ENCODE measurements at places on chromosomes 13 and 19. TPM values are rescaled to one million over a fixed set of nuclear protein-coding genes. Genes with fewer than 3 reads are reported as not detected.
A peak's percentile ranks its signal among the peaks of the same experiment; 100 is the strongest.

The ZIK1 gene
- total RNA-seq, result 23.9 TPM

The PEAK3 gene
- total RNA-seq, result 0.14 TPM

DNA sequence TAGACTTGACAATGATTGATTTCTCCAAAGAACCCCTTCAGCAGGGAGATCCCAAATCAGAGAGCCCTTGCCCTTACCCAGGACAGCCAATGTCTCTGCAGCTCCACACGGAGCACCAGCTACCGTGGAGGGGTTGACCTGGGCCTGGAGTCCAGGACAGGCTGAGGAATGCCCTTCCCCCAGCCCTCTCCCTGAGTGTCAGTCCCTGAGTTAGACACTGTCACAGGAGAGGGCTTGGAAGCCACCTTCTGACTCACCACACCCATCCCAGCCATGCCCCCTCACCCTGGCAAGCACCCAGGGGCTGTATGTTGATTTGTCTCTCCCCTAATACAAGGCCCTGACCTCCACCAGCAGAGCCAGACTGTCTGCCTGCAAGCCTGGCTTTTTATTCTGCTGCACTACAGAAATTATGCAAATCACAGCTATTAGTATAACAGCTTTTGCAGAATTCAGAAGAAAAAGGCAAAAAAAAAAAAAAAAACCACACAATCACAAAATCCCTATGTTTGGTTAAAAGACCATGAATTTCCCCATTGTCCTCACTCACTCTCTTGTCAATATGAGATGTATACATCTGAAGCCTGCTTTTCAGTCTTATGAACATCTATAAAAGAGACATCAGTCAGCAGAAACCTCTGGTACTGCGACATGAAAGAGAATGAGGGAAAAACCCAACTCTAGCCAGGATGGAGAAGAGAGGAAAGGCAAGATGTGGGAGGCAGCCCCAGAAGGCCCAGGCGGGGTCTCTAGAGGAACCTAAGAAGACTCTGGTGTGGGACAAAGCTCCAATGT is 240.7 kb downstream of the UQCRFS1 start:
- DNase-seq, result no peak

DNA sequence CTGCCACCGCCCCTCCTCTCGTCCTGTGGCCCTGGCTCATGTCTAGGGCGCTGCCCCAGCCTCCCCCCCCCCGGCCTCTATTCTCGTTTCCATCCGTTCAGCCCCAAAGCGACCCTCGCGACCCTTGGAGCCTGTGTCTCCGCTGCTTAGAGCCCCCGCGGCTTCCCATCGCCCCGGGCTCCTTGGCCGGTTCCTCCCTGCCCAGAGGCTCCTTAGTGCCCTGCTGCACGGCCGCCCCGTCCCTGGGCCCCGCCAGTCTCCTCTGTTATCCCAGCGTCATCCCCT is 9.2 kb upstream of the CNOT3 start:
- no peak for DNase-seq

DNA sequence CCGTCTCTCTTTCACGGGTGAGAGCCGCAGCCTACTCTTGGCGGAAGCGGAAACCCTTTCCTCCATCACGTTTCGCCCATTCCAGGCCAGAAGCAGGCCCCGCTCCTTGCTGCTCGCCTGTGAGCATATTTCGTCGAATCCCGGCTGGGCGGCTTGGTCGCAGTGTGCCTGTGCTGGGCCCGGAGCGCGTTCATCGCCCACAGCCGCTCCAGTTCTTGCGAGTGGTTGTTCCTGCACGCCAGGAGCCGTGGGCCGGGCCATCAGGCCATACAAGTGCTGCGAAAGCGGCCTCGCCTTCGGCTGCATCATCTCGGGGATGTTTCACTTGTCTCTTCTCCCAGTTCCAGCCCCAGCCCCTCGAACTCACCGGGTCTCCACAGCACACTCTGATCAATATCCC is 65.0 kb downstream of the ZNF627 start:
- DNase-seq, result no peak

- DNase-seq, result no peak
Measured at GRCh38 chr19:1214862-1215731, 9.5 kb downstream of the STK11 start.

GRCh38 chr13:98129059-98129746 is 13.7 kb upstream of the FARP1 start:
- no peak for DNase-seq

GRCh38 chr13:44732503-44733098 is 156.5 kb upstream of the TSC22D1 start:
- no peak for DNase-seq

DNA sequence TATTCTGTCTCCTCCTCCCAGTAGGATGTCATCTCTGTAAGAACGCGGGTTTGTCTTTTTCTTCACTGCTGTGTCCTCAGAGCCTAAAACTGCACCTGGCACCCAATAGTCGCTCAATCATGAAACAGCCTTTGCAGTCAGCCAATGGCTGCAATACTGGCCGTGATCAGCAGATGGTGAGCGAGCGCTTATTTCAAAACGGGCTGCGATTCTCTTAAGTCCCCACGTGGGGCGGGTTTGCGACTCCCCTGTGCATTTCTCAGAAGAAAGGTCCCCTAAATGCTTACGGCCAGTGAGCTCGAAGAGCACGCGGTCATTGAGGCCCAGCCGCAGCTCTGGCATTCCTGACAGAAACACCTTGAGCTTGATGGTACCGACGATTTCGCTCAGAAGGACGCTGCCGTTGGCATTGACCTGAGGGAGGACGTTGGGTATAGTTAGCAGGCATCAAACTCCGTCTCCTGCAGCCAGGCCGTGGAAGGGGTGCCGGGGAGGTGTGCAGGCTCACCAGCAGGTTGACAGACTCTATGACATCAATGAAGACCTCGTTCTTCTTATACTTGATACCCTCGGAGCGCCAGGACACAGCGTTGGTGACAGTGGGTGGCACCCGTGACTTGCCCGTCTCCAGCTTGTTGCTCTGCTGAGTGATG is 6.0 kb downstream of the AP1M2 start:
- peak; percentile 85 for DNase-seq

- DNase-seq, result no peak
Measured at GRCh38 chr19:17468302-17469091, 1.8 kb upstream of the SLC27A1 start.

DNA sequence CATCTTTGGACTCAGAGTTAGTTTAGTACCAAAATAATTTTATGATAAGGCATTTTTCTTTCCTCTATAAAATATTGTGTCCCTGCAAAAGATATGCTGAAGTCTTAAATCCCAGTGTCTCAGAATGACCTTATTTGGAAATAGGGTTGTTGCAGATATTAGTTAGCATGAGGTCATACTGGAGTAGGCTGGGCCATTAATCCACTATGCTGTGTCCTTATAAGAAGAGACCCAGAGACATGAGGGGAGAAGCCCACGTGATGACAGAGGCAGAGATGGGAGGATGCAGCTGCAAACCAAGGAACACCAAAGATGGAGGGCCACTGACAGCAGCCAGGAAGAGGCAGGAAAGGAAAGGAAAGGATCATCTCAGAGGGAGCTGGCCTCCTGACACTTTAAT is 6.4 kb downstream of the POGLUT2 start:
- DNase-seq, result no peak

GRCh38 chr19:58544591-58545285 is 874 bp downstream of the TRIM28 start:
- peak; percentile 83 for DNase-seq

- DNase-seq, result no peak
Measured at GRCh38 chr13:66459143-66459542, 771.0 kb downstream of the PCDH9 start.
